ENCODE measurements at places on chromosomes 1 and 21.

- peak; percentile 80 for DNase-seq
Observed at GRCh38 chr1:11838349-11839272, 9.0 kb downstream of the NPPA start.

DNA sequence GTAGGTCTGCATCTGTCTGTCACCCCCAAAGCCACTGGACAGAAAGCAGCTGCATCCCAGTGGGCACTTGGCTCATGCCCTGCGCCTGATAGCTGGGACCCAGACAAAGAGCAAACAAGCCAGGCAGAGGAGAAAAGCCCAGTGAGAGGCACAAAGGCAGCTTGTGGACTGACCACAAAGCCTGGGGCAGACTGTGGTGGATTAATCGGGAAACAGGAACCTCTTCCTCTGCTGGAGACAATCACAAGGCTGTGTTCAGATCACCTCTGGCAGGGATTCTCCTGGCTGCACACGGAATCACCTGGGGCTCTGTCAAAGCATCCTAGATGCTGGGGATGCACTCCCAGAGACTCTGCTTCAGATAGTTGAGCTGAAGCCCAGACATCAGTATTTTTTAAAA is 15.2 kb upstream of the GJB5 start:
- no peak for DNase-seq

DNA sequence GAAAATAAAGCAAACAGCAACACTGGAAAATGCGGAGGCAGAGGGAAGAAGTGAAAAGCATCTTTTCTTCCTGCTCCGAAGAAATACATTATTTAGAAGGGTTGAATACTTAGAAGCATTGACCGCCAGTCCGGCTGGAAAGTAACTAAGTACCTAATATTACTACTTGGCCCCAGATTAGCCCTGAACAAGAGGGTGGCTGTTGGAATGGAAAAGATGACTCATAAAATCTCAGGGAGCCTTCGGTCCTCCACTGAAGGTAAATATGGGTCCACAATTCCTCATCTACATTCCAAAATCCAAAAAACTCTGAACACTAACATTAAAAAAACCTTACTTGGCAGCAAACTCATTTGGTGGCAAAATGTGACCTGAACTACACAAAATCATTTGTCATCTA is 40.1 kb downstream of the BCAR3 start:
- DNase-seq: no peak

GRCh38 chr1:22204989-22205913 is 62.4 kb upstream of the WNT4 start:
- DNase-seq: no peak

DNA sequence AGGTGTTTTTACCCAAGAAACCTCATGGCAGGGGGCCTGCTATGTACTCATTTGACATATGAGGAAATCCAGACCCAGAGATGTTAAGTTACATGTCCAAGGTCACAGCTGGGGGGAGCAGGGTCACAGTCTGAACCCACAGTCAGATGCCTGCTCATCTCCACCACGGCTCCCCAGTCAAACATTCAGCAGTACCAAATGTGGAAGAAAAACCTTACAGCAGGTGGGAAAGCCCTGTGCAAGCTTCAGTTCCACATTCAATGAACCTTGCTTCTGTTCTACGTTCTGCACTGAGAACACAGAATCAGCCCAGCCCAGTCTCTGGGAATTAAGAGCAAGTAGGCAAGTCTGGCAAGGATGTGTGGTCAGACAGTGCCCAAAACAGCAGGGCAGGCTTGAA is 35.2 kb downstream of the LRP8 start:
- no peak for DNase-seq

DNA sequence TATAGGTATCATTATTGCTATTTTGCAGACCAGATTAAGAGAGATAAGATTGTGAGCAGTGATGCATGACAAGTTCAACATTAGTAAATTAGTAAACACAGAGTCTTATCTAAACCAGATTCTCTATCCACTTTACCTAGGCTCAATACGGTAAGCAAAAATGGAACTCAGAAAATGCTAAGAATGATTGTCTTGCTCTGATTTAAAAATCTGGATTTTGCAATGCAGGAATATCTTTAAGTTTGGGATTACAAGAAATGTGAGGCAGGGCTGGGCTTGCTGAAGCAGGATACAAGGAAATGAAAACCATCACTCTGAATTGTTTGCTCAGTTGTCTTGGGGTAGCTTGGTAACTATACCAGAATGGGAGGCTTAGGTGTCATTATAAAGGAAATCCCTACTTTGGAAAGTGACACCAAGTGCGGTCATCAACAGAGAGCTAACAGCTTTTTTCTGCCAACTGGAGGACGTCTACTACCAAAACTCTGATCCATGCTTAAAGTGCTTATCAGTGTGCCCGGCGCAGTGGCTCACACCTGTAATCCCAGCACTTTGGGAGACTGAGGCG is 332.7 kb upstream of the RUNX1 start:
- DNase-seq: no peak

DNA sequence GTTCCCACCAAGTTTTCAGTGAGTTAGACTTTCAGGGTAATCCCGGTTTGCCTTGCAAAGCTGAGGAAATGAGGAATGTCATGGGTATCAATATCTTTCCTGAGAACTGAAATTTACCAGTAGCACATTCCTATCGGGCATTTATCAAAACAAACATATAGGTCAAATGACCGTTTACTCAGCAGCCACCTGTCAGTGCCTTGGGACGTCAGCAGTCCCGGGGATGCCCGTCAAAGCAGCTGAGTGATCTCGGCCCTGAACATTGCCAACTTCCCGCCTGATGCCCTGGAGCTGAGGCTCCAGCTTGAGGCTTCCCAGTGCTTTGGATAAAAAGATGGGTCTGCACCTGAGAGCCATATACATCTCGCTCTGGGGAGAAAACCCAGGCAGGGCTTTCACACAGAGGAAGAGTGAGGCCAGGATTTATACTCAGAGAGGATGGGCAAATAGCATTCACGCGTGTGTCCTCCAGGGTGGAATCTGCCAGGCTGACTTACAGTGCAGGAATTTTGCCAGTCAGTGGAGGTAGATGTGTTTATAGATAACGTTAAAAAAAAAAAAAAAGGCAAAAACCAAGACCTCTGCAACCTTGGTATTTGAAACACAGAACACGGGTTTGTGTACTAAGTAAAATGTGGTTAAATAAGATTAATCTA is 435.7 kb upstream of the VAMP3 start:
- DNase-seq: no peak

DNA sequence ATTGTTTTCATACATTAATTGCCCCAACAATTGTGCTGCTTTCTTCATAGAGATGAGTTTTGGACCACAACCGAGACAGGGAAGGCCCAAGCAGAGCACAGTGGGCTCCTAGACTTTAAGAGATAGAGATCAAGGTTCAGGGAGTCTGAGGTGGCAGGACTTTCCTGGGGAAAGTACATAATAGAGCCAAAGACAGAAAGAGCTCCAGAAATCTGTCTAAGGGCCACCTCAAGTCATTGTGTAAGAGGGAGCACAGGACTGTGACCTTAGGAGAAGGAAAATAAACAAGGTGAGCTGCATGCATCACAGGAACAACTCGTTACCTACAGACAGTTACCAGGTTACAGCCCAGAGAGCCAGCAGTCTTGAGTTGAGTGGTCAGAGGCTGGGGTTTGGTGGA is 41.3 kb upstream of the CR2 start:
- no peak for DNase-seq

DNA sequence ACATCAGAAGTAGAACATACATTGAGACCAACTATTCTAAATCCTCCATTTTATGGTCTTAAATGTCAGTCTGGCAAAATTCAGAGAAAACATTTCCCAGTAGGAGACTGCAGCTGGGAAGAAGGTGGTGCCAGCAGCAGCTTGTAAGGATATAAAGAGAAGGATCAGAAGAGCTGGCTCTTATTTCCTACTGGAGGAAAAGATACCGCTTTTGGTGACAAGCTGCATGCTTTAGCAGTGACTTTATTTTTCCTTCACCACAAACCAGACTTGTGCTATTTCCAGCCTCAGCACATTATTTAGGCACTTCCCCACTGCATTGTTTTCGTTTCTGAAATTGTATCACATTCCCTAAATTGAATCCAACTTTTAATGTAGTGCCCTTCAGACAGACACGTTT is 28.4 kb downstream of the RNF11 start:
- DNase-seq: no peak

GRCh38 chr1:243488459-243489157 is 232.8 kb downstream of the SDCCAG8 start:
- no peak for DNase-seq

- DNase-seq: no peak
Observed at GRCh38 chr1:97796711-97797110, 124.1 kb downstream of the DPYD start.

Measured in GM23338 (cell line).